ENCODE measurements at places on chromosomes 7 and 10.

DNA sequence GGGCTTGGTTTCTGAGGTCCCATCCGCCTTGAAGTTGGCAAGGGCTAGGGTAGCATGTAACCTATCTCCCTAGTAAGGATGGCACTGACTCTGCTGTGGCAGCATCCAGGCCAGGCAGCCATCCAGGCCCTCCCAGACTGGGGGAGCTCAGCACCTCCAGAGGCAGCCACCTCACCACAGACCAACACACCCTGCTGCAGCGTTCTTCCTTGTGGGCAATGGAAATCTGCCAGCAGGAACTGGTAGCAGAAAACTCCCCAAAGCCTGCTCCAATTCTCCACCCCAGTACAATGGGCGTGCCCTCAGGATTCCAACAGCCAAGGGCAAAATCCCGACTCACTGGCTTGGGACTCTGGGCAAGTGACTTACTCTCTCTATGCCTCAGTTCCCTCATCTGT, 27.5 kb downstream of the DLG5 start:
- no peak for DNase-seq

DNA sequence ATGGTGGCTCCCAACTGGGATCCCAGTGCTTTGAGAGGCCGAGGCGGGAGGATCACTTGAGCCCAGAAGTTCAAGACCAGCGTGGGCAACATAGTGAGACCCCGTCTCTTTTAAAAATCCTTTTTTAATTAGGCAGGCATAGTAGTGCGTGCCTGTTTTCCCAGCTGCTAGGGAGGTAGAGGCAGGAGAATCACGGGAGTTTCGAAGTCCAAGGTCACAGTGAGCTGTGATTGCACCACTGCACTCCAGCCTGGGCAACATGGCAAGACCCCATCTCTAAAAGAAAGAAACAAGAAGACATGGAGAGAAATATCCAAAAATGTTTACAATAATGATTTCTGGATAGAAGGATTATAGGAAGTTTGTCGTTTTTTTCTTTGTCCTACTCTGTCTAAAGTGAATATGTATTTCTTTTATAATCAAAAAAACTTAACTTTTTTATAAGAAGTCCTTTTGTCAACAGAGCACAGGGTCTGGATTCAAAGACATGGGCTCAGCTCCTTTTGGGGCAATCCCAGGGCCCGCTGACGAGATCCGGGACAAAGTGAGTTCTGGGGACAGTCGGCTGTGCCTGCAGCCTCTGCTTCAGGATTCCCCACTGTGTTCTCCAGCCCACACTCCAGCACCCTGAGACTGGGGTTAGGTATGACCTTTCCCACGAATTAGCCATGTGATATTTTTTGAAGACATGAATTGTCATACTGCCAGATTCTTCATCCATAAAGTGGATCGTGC, 45.6 kb downstream of the PDGFA start:
- DNase-seq: no peak

DNA sequence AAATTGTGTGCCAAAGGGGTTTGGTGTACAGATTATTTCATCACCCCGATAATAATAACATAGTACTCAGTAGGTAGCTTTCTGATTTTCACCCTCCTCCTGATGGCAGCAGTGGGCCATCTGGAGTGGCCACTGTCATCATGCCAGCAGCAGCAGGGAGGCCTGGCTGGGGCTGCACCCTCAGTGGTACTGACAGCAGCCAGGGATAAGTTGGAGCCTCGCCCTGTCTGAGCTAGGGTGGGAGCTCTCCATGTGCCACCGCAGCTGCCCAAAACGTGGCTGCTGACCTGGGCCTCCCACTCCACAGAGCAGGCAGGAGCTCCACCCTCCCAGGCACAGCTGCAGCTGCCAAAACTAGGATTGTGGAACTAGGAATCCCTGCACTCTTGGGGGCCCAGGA, 700.8 kb upstream of the KCND2 start:
- no peak for DNase-seq

DNA sequence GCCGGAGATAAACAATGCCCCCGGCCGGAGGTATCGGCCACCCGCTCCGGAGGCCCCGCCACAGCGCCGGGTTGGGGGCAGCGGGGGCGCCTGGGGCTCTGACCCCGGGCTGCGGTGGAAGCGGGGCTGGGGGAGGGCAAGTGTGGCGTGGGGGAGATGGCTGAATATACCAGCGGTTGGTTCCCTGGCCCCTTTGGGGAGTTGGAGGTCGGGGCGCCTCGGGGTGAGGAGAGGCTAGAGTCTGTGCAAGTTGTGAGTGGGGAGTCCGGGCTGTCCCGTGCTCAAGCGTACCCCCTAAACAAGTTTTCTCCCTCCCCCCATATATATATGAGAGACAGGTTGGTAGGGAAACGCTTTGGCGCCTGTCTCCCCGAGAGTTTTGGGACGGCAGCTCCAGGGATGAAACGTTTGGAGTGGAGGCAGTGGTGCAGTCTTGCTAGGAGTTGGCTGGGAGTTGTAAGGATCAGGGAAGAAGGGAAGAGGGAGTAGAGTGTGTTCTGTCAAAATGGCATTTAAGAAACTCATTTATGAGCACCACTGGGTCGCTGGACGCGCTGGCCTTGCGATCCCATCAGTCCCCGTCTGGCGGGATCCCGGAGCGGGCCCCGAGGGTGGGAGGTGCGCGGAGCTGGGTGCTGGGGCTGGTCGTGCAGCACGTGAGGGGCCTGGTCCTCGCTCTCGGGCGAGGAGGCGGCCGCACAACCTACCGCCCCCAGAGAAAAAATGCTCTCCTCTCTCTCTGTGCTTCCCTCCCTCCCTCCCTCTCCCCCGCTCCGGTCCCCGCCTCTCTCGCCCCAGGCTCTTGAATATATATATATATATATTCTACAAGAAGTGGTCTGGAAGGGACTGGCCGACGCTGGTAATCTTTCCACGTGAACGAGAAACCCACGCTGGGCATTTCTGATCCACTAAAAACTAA, 1.1 kb downstream of the TET1 start:
- DNase-seq: peak; percentile 55

- no peak for DNase-seq
Observed at GRCh38 chr7:83289419-83289993, 126.8 kb upstream of the PCLO start.

DNA sequence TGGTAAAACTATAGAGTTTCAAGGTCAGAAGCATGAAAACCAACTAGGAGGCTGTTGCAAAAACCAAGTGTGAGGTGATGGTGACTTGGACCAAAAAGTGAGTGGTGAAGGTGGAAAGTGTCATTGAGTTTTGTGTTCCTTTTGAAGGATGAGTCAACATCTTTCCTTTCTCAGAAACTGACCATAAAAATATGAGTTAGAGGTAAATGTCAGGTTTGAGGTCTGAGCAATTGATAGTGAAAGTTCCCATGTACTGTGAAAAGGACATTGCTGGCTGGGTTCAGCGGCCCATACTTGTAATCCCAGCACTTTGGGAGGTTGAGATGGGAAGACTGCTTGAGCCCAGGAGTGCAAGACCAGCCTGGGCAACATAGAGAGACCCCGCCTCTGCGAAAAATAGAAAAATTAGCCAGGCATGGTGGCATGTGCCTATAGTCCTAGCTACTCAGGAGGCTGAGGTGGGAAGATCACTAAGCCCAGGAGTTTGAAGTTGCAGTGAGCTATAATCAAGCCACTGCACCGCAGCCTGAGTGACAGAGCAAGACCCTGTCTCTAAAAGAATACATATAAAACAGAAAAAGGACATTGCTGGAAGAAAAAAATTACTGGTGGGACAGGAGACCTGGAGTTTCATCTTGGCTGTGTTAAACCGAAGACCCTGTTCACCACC, 89.3 kb upstream of the ARID5B start:
- no peak for DNase-seq

DNA sequence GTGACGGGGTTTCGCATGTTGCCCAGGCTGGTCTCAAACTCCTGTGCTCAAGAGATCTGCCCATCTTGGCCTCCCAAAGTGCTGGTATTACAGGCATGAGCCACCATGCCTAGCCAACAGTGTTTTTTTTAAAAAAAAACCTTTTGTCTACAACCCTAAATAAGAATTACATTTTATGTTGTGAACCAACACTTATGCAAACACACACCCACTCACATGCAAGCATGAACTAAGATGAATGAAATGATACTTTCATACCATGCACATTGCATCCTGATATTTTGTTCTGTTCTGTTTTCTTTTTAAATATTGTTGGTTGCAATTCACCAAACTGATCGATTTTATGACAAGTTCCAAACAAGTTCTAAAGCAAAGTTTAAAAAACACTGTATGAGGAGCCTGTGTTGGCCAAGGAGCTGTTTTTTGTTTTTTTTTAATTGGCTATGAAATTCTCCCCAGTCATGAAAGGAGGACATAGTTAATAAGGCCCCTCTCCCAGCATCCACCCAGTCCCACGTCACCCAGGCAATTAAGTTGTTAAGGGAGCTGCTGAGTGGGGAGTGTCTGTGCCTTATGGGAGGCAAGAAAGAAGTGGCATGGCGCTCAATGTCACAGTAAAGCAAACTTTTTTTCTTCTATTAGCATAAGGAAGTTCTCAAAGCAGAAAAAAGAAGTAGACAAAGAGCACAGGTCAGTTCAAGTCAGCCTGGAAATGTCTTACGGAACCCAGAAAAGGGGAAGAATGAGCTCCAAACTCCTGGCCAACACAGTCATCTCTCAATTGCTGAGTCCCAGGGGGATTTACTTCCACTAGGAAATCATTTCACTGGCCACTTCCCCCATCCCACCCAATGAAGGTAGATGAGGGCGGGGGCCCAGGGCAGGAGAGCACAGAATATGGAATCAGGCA, 50.1 kb downstream of the NOD1 start:
- DNase-seq: no peak

DNA sequence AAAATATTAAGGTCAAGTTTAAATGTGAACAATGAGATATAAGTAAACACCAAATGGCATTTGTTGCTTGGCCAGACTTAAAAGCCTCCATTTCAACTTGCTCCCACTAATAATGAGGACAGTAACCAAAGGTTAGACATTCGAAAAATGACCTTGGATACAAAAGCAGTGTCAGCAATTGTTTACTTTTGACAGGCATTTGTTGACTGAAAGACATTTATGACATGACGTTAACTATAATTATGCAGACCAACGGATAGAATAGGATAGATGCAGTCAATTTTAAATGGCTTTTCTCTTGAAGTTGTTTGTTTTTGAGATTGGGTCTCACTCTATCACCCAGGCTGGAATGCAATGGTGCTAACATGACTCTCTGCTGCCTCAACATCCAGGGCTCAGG, 6.3 kb upstream of the WNT16 start:
- DNase-seq: no peak

DNA sequence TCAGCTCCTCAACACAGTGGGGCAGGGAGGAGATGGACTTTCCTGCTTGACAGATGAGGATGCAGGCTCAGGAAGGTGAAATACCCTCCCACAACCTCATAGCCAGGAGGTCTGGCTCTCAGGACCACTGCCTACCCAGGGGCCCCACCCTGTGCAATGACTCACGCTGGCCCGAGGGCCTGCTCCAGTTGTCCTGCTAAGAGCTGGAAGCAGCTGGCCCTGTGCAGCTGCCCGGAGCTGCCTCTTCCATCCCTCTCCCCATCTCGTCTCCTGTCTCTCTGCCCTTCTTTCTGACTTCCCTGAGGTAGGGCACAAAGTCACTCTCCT, 123.9 kb downstream of the ZMIZ1 start:
- DNase-seq: no peak

GRCh38 chr7:111483078-111483477, 79.2 kb downstream of the IMMP2L start:
- DNase-seq: no peak

GRCh38 chr7:51079494-51079893, 237.1 kb downstream of the COBL start:
- no peak for DNase-seq

DNA sequence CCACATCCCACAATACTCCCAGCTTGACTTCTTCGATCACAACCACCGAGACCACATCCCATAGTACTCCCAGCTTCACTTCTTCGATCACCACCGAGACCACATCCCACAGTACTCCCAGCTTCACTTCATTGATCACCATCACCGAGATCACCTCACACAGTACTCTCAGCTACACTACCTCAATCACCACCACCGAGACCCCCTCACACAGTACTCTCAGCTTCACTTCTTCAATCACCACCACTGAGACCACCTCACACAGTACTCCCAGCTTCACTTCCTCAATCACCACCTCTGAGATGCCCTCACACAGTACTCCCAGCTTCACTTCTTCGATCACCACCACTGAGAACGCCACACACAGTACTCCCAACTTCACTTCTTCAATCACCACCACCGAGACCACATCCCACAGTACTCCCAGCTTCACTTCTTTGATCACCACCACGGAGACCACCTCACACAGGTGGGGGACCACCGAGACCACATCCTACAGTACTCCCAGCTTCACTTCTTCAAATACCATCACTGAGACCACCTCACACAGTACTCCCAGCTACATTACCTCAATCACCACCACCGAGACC, 8.6 kb downstream of the MUC3A start:
- no peak for DNase-seq

DNA sequence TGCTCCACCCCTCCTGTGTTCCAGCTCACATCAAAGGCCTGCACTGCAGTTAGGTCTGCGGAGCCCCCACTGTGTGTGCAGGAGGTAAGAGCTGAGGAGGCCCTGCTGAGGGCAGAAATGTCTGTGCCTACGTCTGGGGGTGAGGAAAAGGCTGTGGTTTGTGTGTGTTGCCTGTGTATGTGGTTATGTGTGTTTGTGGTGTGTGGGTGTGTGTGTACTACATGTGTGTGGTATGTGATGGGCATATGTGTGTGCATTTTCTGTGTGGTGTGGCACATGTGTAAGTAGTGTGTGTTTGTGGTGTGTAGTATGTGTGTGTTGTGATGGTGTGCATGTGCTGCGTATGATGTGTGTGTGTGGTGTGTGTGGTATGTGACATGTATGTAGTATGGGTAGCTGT, 36.2 kb downstream of the ANXA8 start:
- DNase-seq: no peak

DNA sequence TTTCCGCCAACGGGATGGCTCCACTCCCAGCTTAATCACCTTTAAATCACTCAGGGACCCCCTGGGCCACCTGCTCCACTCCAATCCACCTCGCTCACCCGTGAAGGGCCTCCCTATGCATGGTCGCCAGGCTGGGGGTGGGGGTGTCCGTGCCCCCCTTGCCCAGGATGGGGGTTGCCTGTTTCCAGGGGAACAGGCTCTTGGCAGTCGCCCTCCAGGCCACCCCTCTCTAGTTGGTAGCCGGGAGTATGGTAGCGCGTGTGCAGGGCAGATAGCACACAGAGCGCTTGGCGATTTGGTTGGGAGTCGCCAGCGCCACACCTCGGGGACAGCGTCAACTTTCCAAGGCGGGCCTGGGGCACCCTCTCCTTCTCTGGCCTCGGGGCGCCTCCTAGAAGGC, 134.9 kb upstream of the ZNF92 start:
- no peak for DNase-seq

GRCh38 chr7:35536396-35536826, 158.5 kb downstream of the HERPUD2 start:
- no peak for DNase-seq

All from HuH-7.5 (cell line).